Forelimb muscle (tissue), 1 donor: ENCODE measurements at places on chromosomes 16 and 17. TPM values are rescaled to one million over a fixed set of nuclear protein-coding genes. Genes with fewer than 3 reads are reported as not detected.

Gene SLC6A2
- 2.1 TPM for polyA plus RNA-seq

Gene KRTAP1-5
- polyA plus RNA-seq, result not detected

DNA sequence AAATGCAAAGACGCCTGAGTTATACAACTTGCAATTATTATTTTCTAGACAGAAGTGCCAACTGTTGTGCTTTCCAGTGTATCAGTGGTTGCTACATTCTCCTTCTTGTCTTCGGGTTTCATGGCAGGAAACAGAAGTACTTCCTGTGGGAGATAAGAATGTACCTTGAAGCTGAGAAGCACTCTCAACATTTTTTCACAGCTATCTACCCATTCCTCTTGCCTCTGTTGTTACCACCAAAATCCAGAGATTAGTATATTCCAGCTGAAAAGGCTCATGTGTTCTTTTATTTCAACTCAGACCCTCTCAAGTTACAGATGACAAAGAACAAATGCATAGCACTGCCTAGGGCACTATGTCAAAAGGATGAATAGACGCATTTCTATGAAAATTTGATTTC is 4.8 kb upstream of the ADAT1 start:
- DNase-seq, result no peak

GRCh38 chr16:62963846-62964245 is 927.6 kb upstream of the CDH8 start:
- DNase-seq, result no peak

DNA sequence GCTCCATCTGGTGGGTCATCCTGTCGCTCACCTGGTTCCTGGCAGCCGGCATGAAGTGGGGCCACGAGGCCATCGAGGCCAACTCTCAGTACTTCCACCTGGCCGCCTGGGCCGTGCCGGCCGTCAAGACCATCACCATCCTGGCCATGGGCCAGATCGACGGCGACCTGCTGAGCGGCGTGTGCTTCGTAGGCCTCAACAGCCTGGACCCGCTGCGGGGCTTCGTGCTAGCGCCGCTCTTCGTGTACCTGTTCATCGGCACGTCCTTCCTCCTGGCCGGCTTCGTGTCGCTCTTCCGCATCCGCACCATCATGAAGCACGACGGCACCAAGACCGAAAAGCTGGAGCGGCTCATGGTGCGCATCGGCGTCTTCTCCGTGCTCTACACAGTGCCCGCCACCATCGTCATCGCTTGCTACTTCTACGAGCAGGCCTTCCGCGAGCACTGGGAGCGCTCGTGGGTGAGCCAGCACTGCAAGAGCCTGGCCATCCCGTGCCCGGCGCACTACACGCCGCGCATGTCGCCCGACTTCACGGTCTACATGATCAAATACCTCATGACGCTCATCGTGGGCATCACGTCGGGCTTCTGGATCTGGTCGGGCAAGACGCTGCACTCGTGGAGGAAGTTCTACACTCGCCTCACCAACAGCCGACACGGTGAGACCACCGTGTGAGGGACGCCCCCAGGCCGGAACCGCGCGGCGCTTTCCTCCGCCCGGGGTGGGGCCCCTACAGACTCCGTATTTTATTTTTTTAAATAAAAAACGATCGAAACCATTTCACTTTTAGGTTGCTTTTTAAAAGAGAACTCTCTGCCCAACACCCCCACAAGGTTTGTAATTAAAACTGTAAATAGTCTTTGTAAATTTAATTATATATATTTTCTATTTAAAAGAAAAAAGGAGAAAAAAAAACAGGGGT is 1.7 kb downstream of the FZD2 start:
- no peak for DNase-seq
